ENCODE measurements at places on chromosomes 2 and 18.

DNA sequence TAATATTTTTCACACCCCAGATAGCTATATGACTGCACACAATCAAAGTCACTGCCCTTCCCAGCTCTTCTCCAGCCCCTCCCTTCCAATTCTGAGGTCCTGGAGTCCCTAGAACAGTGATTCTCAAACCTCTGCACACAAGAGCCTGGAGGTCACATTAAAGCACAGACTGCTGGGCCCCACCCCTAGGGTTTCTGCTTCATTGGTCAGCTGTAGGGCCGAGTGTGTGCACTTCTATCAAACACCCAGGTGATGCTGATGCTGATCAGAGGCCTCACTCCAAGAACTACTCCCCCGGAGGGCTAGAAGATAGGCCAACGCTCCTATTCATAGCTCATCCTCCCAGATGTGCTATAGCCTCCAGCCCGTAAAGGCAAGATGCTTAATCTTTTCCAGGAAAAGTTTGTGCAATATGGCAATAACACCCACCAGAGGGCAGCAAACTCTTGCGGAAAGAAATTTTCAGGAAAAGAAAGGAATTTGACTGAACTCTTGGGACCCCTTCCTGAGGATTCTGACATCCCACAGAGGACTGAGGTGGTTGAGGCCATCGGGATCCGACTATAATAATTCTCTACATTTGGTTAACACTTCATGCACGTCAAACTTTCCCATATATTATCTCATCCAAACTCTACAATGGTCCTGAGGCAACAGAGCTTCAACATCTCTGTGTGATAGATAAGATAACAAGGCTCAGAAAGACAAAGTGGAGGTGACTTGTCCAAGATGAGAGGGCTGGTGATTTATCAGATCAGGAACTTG is 194.2 kb upstream of the PKDCC start:
- no peak overlapping the region for H3K27ac ChIP-seq
- no peaks in the 10 kb centered on the region for H3K27me3 ChIP-seq
- H3K4me3 ChIP-seq: no peak overlapping the region
- peak; percentile 71 for DNase-seq
- no peaks in the 10 kb centered on the region for H3K36me3 ChIP-seq
- H3K4me1 ChIP-seq: peaks cover 7% of the 10 kb centered on the region

DNA sequence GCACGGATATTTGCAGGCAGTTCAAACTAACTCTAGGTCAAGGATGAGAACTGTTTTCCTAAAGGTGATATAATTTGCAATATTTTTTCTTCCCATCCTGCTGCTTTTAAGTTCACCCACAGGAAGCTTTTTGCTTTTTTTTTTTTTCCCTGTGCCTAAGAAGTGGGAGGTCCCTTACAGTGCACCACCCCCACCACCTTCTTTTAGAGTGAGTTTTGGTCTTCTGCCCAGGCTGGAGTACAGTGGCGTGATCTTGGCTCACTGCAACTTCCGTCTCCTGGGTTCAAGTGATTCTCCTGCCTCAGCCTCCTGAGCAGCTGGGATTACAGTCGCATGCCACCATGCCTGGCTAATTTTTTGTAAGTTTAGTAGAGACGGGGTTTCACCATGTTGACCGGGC is 82.5 kb downstream of the KCNS3 start:
- DNase-seq: no peak
- H3K4me1 ChIP-seq: no peaks in the 10 kb centered on the region
- no peaks in the 10 kb centered on the region for H3K27me3 ChIP-seq
- no peak overlapping the region for H3K4me3 ChIP-seq
- no peaks in the 10 kb centered on the region for H3K36me3 ChIP-seq

GRCh38 chr2:233847248-233847898 is 7.0 kb downstream of the HJURP start:
- H3K4me1 ChIP-seq: peaks cover 16% of the 10 kb centered on the region
- H3K4me3 ChIP-seq: no peak overlapping the region
- DNase-seq: no peak
- peaks cover 55% of the 10 kb centered on the region for H3K36me3 ChIP-seq

GRCh38 chr2:38390947-38391346 is 13.9 kb upstream of the ATL2 start:
- H3K27ac ChIP-seq: no peak overlapping the region
- H3K36me3 ChIP-seq: no peaks in the 10 kb centered on the region
- H3K27me3 ChIP-seq: no peaks in the 10 kb centered on the region

DNA sequence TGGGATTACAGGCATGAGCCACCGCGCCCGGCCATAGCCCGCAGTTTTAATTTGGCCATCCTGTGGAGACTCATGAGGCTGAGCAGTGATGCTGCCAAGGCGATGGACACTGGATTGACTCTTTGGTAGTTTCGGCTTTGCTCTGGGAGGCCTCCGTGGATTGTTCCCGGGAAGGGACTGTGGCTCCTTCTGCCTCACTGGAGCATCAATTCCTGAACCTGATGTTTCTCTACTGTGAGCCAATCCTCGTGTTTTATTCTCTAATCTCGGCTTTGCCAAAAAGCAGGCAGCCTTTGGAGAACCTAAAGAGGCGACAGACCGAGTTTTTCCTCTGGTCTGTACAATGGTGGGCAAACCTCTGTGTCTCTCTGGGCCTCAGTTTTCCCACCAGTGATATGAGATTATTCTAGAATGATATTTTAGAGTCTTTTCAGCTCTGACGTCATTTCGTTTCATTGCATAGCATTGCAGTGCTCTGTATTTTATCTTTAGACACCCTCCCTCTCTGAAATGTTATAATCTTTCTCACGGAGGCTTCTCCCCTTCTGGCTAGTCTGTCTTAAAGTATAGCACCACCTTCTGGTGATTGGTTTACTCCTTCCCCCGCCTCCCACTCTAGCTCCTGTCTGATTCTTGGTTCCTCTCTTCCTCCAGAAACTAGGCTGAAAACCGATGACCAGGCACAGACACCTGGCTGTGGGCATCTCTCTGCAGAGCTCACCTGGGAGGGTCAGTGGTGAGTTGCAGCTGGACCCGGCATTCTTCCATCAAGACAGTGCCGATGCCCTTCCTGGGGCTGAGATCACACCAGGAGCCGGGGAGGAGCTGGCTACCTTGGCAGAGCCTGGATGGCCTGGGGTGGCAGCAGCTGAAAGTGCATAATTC is 341.3 kb downstream of the MYCN start:
- H3K27me3 ChIP-seq: no peaks in the 10 kb centered on the region
- H3K4me1 ChIP-seq: no peaks in the 10 kb centered on the region
- no peak overlapping the region for H3K4me3 ChIP-seq
- peak; percentile 61 for DNase-seq

DNA sequence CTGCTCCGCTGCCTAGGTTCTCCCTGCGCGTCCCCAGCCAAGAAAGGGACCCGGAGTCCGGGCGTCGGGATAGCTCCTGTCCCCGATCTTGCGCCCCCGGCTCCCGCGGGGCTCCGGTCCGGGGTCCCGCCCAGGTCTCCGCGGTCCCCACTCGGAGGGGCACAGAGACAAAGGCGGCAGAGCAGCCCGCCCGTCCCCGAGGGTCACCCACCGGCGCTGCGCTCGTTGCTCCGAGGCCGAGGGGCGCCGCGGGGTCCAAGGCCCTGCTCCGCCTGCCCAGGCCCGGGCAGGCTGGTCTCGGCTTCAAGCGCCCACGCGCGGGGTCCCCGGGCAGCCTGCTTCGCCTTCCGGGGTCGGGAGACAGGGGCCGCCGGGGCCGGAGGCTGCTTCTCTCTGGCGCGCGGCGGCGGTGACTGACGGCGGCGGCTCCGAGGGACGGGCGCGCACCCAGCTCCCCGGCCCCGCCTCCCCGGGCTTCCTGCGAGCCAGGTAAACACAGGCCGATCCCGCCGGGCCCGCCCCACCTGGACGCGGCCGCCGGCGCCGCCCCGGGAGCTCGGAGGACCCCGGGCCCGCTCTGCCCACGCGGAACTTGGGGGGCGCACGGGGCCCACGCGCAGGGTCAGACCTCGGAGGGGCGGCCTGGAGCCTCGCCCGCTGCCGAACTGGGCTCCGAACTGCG is at the start of gene MBP:
Gene MBP (minus strand): TSS at position 415 of the 682 bp plus-strand sequence. CDS start 27,522 bp downstream, outside the sequence.
- 0 out of 2 replicates have a peak, but pooled peaks cover 5% of the 10 kb centered on the region for H3K27me3 ChIP-seq
- no peak within 1 kb of the TSS for H3K27ac ChIP-seq
- peaks cover 5% of the 10 kb centered on the region for H3K4me1 ChIP-seq
- no peaks in the 10 kb centered on the region for H3K36me3 ChIP-seq

- no peak overlapping the region for H3K4me3 ChIP-seq
- no peak for DNase-seq
- no peak overlapping the region for H3K27ac ChIP-seq
- no peaks in the 10 kb centered on the region for H3K4me1 ChIP-seq
- H3K36me3 ChIP-seq: no peaks in the 10 kb centered on the region
These were observed 264.5 kb downstream of the EIPR1 start for GRCh38 chr2:3113122-3113521.

DNA sequence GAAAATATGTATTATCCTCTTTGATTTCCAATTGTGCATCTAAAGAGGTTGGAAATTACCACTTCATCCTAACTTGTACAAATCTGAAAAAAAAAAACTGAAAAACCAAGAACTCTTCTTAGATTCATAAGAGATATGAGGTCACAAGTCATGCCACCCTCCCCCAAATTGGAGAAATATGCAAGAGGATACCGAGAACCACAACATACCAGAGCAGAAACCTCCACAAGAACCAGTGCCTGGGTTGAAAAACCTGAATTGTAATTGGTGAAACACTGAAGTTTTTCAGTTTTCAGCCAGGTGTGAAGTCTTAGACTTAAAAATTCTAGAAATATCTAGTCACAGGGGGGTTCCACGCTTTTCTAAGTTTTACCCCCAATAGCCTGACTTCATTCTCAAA is 1029.5 kb upstream of the LRRTM1 start:
- H3K36me3 ChIP-seq: no peaks in the 10 kb centered on the region
- H3K4me1 ChIP-seq: no peaks in the 10 kb centered on the region
- no peak overlapping the region for H3K4me3 ChIP-seq
- no peaks in the 10 kb centered on the region for H3K27me3 ChIP-seq

DNA sequence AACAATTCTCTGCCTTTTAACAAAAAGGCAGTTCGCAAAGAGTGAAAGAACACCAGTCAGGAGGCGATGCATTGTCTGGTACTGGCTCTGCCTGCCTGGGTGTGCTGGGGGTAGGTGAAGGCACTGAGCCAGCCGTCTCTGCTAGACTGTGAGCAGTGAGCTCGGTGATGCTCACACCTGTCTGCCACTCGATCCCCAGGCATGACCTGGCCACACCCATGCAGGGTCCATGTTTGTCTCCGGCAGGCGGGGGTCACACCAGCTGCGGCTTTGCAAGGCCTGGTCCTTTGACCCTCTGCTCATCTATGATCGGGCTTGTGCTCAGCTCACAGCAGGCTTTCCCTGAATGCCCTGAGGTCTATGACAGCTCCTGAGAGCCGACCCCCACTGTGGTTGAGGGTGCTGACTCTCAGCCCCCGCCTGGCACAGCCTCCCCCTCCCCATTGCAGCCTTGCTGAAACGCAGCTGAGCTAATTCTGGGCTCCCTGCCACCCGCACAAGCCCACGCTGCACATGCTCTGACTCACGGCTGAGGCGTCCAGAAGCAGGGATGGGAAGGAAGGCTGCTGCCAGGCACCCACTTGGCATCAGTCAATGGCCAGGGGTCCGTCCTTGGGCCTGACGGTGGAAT is 23.7 kb downstream of the CRACDL start:
- no peaks in the 10 kb centered on the region for H3K27me3 ChIP-seq
- DNase-seq: peak; percentile 63
- H3K4me1 ChIP-seq: peaks cover 56% of the 10 kb centered on the region
- no peak overlapping the region for H3K4me3 ChIP-seq
- H3K36me3 ChIP-seq: no peaks in the 10 kb centered on the region
- H3K27ac ChIP-seq: no peak overlapping the region

GRCh38 chr18:58348951-58349350 is 279.9 kb downstream of the ALPK2 start:
- no peaks in the 10 kb centered on the region for H3K27me3 ChIP-seq
- no peak overlapping the region for H3K27ac ChIP-seq
- peaks cover 2% of the 10 kb centered on the region for H3K36me3 ChIP-seq
- H3K4me1 ChIP-seq: no peaks in the 10 kb centered on the region

- no peaks in the 10 kb centered on the region for H3K36me3 ChIP-seq
- DNase-seq: peak; percentile 72
- no peaks in the 10 kb centered on the region for H3K27me3 ChIP-seq
- H3K27ac ChIP-seq: peak overlapping the region; percentile 98
- H3K4me1 ChIP-seq: no peaks in the 10 kb centered on the region
- H3K4me3 ChIP-seq: no peak overlapping the region
These were observed 44.8 kb downstream of the RMP24 start for GRCh38 chr18:36017232-36017631.

GRCh38 chr18:61829108-61829507 is 63.7 kb downstream of the RNF152 start:
- no peak for DNase-seq
- no peak overlapping the region for H3K4me3 ChIP-seq
- peaks cover 31% of the 10 kb centered on the region for H3K4me1 ChIP-seq
- no peaks in the 10 kb centered on the region for H3K27me3 ChIP-seq
- no peak overlapping the region for H3K27ac ChIP-seq
- peaks cover 11% of the 10 kb centered on the region for H3K36me3 ChIP-seq

Measured in SK-N-SH (cell line).